ENCODE measurements at places on chromosomes 11 and 22.

GRCh38 chr11:96306933-96307775, 35.8 kb downstream of the MAML2 start:
- DNase-seq, result no peak

DNA sequence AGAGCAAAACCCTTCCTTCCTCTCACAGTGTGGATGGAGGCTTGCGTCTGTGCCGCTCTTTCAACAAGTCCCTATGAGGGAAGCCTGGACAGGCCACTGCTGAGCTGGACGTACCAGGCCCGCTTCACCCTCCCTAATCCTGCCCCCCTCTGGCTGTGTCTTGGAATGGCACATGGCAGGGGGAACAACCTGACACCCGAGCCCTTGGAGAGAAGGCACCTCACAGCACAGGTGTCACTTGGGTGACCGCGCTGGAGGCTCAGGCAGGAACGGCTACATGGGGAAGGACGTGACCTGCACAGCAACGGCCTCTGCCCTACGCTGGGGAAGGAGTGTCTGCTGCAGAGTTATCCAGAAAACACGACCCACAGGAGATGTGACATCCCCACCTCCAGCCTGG, 11.0 kb downstream of the CARS1 start:
- no peak for DNase-seq

DNA sequence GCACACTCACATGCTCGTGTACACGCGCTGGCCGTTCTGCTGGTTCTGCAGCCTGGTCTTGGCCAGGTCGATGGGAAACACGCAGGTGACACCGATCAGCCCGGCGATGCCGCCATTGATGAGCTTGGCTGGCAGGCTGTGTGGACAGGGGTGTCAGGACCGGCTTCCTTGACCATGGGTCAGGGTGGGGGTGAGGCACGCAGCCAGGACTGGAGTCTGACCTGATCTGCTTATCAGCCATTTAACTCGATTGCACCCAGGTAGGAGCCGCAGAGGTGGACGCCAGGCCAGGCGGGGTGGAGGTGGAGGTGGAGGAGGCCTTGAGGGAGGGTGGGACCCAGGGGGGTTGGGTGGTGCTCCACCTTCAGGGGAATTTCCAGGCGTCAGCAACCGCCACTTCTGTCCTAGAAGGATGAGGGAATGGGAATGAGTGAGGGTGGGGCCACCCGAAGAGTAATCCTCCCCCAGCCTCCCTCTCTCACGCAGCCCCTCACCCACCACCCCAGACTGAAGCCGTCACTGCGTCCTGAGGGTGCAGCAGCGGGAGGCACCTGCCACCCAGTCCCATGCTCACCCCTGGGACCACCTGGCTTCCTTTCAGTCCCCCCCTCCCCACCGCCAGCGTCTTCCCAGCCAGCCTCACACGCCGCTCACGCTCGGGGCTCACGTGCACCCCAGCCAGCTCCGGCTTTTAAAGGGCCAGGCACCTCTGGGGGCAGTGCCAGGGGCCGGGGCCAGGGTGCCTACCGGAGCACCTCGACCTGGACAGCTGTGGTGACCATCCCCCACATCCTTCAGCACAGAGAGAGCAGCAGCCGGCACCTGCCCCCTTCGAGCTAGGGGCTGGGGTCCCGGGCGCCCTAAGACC, 3.1 kb downstream of the SLC25A22 start:
- DNase-seq, result no peak

DNA sequence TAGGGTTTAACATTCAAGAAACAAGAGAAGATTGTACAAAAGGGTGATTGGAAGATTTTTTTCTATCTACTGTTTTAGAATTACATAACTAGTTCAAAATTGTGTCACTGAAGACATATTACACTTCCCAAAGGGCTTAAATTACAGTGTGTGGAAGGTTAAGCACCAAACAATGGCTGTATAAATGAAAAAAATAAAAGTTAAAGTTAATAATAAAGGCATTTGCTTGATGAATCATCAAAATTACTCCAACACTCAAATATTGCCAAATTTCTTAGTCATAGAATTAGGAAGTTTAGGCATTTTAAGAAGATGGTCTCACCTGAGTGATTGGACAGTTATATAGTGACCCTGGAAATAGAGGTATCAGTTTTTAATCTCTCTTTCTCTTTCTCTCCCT, 227.6 kb upstream of the CARD18 start:
- no peak for DNase-seq

- DNase-seq, result no peak
Measured at GRCh38 chr22:38074181-38075104, 9.5 kb downstream of the SLC16A8 start.

DNA sequence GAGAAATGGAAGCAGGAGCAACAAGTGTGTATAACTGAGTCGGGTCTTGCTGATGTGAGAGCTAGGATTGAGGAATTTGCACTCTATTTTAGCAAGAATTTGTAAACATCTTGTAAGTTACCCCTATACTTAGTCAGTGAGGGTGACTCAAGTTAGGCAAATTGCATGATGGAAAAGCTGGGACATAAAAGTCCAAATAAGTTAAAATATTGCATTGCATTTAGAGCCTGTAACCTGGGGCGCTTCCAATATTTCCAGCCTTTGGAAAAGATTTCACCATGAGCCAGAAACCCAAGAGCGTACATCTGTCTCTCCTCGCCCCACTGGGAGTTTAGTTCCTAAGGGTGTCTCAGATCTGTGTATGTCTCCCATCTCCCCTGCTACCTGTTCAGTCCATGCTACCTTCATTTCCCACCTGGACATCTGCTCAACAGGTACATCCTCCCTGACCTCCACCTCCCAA, 37.0 kb upstream of the ACCSL start:
- DNase-seq, result no peak

- no peak for DNase-seq
Measured at GRCh38 chr11:65311170-65311678, 3.4 kb upstream of the CDC42EP2 start.

DNA sequence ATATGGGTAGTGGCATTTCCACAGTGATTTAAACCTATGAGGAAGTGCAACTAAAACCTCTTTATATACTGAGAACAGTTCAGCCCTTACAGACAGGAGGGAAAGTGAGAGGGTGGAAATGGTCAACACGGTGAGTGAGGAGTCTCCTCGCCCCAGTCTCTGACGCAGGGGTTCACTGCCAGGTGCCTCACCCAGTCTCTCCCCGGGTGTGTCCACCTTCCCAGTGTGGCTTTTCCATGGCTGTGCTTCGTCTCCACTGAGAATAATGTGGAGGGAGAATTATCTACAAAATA, 116.6 kb upstream of the TOP3B start:
- no peak for DNase-seq

DNA sequence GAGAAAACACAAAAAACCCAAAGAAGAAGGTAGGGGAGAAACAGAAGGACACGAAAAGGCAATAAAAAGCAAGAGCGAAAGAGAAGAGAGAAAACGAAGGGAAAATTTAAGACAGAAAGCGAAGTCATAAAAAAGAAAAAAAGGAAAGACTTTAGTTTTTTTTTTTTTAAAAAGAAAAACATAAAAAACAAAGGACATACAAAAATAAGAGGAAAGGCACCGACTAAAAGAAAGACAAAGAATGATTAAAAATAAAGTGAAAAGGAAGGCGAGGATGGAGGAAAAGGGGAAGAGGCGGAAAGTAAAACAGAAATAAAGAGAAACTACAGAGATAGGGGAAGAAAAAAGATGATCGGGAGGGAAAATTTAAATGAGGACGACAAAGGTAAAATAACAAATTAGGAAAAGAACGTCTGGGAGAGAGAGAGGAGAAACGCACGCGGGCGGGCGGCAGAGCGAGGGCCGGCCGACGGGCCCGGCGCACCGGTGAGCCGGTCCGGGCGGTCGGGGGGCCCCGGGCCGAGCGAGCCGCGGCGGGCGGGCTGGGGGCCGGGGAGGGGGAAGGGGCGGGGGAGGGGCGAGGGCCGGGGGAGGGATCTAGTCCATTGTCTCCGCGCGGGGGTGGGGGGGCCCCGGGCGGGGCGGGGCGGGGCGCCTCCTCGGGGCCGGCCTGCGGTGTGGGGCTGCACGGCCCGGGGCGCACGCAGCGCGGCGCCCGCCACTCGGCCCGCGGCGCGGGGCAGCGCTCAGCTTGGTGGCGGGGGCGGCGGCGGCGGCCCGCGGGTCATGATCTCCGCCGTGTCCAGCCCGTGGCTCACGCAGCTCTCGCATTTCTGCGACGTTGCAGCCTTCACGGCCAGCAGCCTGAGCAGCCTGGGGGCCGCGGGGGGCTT, at the start of gene TBX1:
Gene TBX1 (plus strand): TSS at position 721 of the 893 bp plus-strand sequence. CDS start 66 bp downstream, at position 787.
- no peak for DNase-seq

DNA sequence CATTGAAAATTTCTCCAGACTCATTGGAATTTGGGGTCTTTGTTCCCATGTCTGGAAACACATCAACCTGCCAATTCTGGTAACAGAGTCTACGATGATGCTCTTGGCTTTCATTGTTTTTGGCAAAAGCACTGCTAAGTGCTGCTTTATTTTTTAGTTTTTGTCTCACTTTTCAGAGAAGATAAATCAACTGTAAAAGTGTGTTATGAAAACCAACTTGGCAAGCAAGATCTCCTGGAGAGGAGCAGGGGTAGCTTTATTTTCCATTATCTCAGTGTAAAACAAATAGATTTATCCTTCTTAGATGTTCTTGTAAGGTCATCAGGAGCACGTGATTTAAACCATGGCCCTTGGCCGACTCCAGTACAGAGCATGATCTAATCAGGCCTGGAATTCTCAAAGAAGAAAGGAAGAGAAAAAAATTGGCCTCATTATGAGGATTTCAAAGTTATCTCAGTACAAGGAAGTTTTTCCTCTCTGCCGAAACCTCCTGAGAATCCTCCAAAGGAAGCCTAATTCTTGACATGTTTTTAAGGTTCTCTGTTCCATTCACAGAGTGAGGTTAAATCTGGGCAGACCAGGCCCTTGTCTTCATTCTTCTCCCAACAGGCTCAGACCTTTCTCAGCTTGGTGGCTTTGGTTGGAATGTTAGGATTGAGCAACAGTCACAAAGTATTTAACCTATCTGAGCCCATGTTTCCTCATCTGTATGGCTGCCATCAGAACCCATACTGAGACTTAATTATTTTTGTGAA, 16.4 kb upstream of the PAMR1 start:
- no peak for DNase-seq

- DNase-seq, result no peak
Measured at GRCh38 chr11:23166376-23166775, 306.1 kb upstream of the CCDC179 start.

GRCh38 chr22:46614025-46614931, 5.9 kb upstream of the GRAMD4 start:
- DNase-seq, result peak; percentile 26

- DNase-seq, result no peak
Measured at GRCh38 chr22:36027935-36028645, 534 bp downstream of the RBFOX2 start.

DNA sequence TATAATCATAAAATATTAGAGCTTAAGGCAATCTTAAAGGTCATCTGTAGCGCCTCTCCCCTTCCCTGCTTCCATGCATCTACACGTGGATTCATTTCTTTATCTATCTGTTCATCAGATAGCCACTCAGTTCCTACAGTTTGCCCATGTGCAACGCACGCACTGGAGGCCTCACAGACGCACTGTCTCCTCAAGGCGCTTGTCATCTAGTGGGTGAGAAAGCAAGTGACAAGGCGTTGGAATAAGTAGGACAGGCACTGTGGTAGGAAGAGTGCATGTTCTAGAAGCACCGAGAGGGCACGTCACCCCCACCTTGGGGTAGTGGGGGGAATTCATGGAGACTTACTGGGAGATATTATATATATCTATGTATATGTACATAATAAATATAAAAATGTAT, 20.8 kb upstream of the JAM3 start:
- DNase-seq, result no peak

DNA sequence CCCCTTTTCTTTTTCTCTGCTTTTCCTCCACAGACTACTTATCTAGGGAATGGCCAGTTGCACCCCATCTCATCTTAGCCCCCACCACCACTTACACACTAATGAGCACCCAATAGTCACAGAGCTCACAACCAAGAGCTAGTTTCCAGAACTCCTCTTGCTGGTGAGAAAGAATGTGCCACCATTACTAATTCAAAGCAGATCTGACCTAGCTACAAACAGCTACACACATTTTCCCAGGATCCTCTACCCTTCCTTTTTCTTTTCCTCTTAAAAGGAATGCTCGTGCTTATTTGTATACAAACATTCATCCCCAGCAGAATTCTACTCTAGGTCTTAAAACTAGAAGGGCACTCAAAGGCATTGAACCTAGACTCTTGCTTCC, 136.8 kb downstream of the CD44 start:
- DNase-seq, result no peak

GRCh38 chr11:75454987-75455386, 22.0 kb upstream of the KLHL35 start:
- DNase-seq, result no peak

DNA sequence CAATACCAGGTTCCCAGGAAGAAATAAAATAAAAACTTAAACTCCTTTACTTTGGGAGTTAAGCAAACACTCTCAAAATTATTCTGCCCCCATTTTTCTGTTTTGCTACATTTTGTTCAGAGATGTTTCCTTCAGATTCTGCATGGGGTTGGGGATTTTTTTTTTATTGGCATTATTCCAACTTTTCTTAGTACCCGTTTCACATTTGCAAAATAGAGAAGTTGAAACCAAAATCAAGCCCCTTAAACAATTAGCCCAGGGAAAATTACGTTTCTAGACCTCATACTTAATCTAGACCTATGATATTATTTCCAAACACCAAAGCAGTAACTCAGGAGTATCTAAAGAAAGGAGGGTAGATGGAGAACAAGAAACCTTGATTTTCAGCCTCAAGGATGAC, 20.6 kb upstream of the MS4A7 start:
- no peak for DNase-seq

DNA sequence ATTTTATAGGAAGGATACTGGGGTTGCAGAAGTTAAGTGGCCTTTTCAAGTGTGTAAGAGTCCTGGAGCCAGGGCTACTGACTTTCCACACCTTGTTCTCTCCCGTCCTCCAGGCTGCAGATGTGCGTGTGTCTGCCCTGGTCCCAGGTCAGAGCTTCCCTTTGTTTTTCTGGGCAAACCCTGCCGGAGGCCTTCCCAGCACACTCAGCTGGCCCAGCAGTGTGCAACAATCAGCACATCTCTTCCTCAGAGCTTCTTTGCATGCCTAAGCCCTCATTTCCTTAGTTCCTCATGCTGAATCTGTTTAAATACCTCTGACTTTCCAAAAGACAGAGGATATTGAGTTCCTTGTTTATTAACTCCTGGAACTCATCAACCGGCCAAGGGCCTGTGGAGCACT, 80.6 kb downstream of the KCNJ1 start:
- DNase-seq, result no peak

DNA sequence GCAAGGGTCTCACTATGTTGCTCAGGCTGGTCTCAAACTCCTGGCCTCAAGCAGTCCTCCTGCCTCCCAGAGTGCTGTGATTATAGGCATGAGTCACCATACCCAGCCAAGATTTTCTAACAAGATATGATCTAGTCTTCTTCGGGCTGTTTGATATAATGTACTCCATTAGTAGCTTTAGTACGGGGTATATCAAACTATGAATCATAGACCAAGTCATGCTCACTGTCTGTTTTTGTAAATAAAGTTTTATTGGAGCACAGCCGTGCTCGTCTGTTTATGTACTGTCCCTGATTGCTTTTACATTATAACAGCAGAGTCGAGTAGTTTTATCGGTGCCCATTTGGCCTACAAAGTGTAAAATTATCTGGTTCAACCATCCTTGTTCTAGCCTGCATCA, 43.9 kb upstream of the GRIK4 start:
- no peak for DNase-seq

GRCh38 chr11:57349491-57350274, 11.5 kb downstream of the P2RX3 start:
- DNase-seq, result peak; percentile 21
